Liver (tissue), 10 donors: ENCODE measurements at places on chromosomes 4 and X. TPM values are rescaled to one million over a fixed set of nuclear protein-coding genes. Genes with fewer than 3 reads are reported as not detected.

Gene CXCL8
- 0.65 TPM for polyA plus RNA-seq

DNA sequence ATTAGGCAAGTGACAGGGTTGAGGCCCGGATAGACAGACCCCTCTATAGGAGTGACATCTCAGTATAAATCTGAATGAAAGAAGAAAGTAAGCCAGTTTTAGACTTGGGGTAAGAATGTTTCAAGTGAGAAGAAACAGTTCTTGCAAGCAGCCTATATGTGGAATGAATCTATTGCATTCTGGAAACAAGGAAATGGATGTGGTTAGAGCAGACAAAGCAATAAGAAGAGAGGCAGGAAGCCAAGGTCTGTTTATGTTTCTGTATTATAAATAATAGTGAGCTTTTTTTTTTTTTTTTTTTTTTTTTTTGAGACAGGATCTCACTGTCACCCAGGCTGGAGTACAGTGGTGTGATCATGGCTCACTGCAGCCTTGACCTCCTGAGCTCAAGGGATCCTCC, 255.8 kb downstream of the UNC5C start:
- DNase-seq: no peak
- H3K27ac ChIP-seq: no peak overlapping the region

- no peak for DNase-seq
- H3K4me1 ChIP-seq: peaks cover 9% of the 10 kb centered on the region
- H3K27ac ChIP-seq: no peak overlapping the region
- no peaks in the 10 kb centered on the region for H3K27me3 ChIP-seq
- H3K36me3 ChIP-seq: peaks cover 15% of the 10 kb centered on the region
- no peak overlapping the region for H3K4me3 ChIP-seq
Observed at GRCh38 chr4:77776182-77777134, 42.7 kb downstream of the CNOT6L start.

- H3K27ac ChIP-seq: no peak overlapping the region
- H3K36me3 ChIP-seq: no peaks in the 10 kb centered on the region
- H3K27me3 ChIP-seq: no peaks in the 10 kb centered on the region
- H3K4me3 ChIP-seq: no peak overlapping the region
Observed at GRCh38 chrX:76931518-76931917, 504.0 kb downstream of the MAGEE1 start.

DNA sequence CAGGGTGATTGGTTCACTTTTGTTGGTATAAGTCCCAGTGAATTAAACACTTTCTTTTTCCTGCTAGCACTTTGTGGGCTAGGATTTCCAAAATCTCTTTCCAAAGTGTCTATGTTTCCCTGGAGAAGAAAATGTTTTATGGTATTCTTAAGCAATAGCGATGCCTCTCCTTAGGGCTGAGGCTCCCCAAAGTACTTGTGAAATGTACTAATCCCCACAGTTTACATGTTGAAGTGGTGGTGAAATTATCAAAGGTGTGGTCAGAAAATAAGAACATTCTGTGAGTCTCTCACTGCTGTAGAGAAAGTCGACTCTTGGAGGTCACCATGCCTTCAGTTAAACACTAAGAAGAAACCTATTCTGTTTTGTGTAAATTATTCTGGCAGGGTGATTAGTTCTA, 51.5 kb upstream of the AMELX start:
- no peaks in the 10 kb centered on the region for H3K36me3 ChIP-seq
- H3K4me3 ChIP-seq: no peak overlapping the region
- H3K27ac ChIP-seq: no peak overlapping the region
- H3K4me1 ChIP-seq: no peaks in the 10 kb centered on the region
- H3K27me3 ChIP-seq: no peaks in the 10 kb centered on the region
- no peak for DNase-seq

DNA sequence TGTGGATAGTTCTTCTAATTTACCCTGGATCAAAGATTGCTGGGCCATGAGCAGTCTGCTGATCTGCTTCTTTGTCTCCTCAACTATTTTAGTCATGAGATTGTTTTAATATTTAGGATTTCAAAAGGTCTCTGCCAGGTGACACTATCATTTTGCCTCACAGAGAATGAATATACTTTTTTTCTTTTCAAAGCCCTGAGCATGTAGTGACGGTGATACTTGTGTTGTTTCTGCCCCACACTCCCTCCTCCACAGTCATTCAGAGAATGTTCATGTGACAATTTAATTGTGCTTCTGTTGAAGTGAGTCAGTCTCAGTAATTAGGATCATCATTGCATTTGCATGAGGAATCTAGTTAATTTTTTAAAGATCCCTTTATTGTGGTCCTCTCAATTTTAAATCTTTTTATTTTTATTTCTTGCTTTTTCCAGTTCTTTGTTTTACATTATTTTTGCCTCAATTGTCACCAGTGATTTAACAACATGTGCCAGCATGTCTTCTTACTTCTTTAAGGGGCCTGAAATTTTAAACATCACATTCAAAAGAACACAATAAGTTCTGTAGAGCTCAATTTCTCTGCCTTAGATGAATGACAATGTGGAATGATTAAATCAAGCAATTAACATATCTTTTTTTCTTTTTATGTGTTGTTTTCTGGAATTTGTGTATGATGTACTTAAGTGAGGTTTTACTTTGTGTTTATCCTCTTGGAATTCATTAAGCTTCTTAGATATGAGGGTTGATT, 12.3 kb downstream of the MMRN1 start:
- DNase-seq: no peak
- no peaks in the 10 kb centered on the region for H3K36me3 ChIP-seq
- H3K4me1 ChIP-seq: no peaks in the 10 kb centered on the region
- no peak overlapping the region for H3K4me3 ChIP-seq

GRCh38 chrX:24777660-24778059, 83.9 kb downstream of the POLA1 start:
- no peak for DNase-seq
- H3K36me3 ChIP-seq: no peaks in the 10 kb centered on the region
- H3K27ac ChIP-seq: no peak overlapping the region

DNA sequence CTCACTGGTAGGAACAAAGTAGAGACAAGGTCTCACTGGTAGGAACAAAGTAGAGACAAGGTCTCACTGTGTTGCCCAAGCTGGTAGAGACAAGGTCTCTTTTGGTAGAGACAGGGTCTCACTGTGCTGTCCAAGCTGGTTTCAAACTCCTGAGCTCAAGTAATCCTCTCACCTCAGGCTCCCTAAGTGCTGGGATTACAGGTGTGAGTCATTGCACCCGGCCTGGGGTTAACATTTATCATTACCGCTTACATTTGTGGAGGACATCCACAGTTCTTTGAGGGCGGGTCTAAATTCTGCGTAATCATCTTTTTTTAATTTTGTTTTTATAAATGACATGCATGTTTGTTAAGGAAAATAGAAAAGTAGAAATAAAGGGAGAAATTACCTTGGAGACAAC, 12.0 kb downstream of the RAB33B start:
- no peak for DNase-seq
- H3K4me1 ChIP-seq: peaks cover 18% of the 10 kb centered on the region
- H3K36me3 ChIP-seq: peaks cover 2% of the 10 kb centered on the region
- H3K27me3 ChIP-seq: no peaks in the 10 kb centered on the region
- H3K27ac ChIP-seq: no peak overlapping the region
- no peak overlapping the region for H3K4me3 ChIP-seq

DNA sequence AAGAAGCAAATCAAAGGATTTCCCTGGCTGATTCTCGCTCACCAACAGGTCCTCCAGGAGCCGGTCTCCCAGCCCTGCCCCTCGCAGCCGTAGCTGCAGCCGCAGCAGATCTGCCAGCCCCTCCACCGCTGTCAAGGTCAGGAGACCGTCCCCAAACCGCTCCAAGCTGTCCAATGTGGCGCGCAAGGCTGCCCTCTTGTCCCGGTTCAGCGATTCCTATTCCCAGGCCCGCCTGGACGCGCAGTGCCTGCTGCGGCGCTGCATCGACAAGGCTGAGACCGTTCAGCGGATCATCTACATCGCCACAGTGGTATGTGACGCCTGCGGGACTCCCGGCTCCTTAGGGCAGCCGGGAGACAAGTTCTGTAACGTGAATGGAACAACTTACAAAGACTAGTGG, 25.6 kb downstream of the SPATA18 start:
- H3K4me3 ChIP-seq: no peak overlapping the region
- no peaks in the 10 kb centered on the region for H3K36me3 ChIP-seq
- no peak overlapping the region for H3K27ac ChIP-seq
- DNase-seq: no peak
- no peaks in the 10 kb centered on the region for H3K4me1 ChIP-seq

- H3K27ac ChIP-seq: no peak overlapping the region
- H3K36me3 ChIP-seq: no peaks in the 10 kb centered on the region
- H3K4me3 ChIP-seq: no peak overlapping the region
- DNase-seq: no peak
- H3K4me1 ChIP-seq: peaks cover 29% of the 10 kb centered on the region
Observed at GRCh38 chr4:140240237-140240636, 86.3 kb upstream of the MAML3 start.

- no peaks in the 10 kb centered on the region for H3K4me1 ChIP-seq
- no peak overlapping the region for H3K4me3 ChIP-seq
- DNase-seq: no peak
- H3K27me3 ChIP-seq: no peaks in the 10 kb centered on the region
Observed at GRCh38 chr4:8675906-8676305, 83.3 kb downstream of the CPZ start.

DNA sequence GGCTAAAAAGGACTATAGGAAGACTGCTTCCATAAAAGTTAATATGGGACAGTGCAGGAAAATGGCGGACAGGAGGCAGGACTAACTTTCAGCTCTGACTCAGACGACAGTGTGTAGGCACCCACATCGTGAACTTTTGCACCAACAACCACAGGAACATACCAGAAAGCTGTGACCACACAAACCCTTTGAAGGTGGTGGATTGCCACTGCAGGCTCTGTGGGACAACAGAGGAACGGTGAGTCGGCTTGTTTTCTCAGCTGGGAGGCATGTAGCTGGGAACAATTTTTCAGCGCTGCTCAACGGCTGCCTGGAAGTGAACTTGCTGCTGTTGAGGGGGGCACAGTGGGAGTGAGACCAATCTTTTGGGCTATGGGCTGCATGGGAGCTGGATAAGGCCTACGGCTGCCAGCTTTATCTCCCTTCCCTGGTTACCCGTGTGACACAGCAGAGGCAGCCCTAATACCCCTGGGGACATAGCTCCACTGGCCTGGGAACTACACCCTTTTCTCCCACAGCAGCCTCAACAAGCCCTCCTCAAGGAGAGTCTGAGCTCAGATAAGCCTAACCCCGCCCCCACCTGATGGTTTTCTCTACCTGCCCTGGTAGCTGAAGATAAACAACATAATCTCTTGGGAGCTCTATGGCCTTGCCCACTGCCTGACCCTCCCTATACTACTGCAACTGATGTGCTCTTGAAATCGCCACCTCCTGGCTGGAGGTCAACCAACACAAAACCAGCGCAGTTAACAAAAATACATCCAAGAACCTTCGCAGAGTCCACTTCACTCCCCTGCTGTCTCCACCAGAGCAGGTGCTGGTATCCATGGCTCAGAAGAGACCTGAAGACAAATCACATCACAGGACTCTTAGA, 1537.0 kb downstream of the C4orf33 start:
- H3K27me3 ChIP-seq: no peaks in the 10 kb centered on the region
- no peaks in the 10 kb centered on the region for H3K36me3 ChIP-seq
- no peaks in the 10 kb centered on the region for H3K4me1 ChIP-seq
- DNase-seq: no peak
- no peak overlapping the region for H3K4me3 ChIP-seq

DNA sequence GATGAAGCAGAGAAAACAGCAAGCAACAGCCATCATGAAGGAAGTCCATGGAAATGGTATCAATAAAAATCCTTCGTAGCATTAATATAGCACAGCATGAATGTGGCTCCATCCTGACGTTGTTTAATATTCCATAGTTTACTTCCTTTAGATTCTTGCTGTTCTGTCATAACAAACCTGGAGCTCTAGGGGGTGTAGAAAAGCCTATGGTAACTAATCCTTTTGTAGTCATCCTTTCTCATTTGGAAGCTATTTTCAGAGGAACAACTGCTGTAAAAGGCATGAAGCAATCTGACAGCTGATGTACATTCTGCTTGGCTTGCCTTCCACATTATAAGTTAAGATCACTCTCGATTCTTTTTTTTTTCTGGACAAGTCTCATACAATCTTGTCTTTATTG, 914 bp downstream of the MYOZ2 start:
- no peaks in the 10 kb centered on the region for H3K27me3 ChIP-seq
- H3K4me1 ChIP-seq: no peaks in the 10 kb centered on the region
- H3K36me3 ChIP-seq: no peaks in the 10 kb centered on the region
- no peak for DNase-seq

- no peak overlapping the region for H3K4me3 ChIP-seq
- H3K27ac ChIP-seq: no peak overlapping the region
- no peaks in the 10 kb centered on the region for H3K36me3 ChIP-seq
Observed at GRCh38 chr4:84451546-84451945, 47.5 kb downstream of the NKX6-1 start.
